ENCODE measurements at places on chromosomes 4 and X.

DNA sequence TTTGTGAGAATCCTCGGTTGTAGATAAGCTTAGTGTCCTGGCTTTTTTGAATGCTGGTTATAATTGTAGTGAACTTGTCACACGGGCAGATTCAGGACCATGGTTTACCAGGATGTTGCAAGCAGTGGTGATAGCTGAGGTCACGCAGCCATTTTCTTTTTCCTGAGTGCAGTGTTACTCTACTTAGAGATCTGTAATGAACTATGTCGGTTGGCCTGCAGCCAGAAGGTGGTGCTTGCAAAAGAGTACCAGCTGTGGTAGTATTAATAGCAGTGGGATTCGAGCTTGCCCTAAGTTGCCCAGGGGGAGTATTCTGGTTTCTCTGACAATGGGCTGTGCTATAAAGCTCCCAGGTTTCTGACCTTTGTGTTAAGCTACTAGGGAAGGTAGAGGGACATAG is 368.9 kb downstream of the SLITRK2 start:
- DNase-seq: no peak

DNA sequence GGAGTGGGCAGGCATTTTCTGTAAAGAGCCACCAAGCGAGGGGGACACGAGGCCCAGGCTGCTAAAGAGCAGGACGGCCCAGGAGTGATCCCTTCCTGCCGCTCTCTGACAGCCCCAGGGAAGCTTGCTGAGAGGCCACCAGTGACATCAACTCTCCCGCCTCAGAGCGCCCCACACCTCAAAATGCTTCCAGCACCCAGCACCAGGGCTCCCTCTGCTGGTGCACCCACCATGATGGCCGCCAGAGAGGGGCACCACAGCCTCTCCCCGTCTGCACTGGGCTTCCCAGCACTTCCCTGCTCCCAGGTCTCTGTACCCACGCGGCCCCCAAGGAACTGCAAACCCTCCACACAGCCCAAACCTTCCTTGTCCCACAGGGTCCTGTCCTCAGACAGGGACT is 40.4 kb downstream of the GAK start:
- no peak for DNase-seq

DNA sequence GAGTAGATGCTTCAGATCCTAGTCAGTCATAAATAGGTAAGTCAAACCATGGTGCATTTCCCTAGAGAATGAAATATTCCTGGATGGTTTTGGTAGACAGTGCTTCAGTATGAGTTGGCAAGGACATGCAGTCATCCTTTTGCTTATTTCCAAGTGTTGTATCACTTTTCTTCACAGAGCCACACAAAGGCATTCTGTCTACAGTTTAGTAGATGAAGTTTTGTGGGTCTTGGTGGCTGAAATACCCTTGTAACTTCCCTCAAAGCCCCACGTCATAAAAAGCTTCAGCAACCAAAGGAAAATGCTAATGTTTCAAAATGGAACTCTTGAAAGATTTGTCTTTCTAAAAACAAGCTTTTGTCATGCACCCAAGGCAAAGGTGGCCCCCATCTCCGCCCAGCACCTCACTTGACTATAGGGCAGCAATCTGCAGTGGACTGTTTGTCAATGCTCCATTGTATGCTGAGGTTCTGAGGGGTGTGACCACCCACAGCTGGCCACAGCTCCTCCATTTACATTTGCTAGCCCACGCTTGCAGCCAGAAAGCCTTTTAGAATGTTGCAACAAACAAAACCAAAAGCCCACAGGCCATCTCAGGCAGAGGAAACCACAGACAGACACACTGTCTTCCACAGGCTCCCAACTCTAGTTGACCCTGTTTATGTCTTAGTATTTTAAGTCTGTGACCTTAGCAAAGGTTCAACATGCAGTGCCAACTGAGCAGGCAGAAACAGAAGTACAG is 87.1 kb upstream of the FAM9C start:
- peak; percentile 90 for DNase-seq

GRCh38 chr4:102825261-102826091 is 1.9 kb downstream of the UBE2D3 start:
- DNase-seq: peak; percentile 51

- no peak for DNase-seq
Measured at GRCh38 chr4:142262956-142263355, 583.1 kb downstream of the INPP4B start.

DNA sequence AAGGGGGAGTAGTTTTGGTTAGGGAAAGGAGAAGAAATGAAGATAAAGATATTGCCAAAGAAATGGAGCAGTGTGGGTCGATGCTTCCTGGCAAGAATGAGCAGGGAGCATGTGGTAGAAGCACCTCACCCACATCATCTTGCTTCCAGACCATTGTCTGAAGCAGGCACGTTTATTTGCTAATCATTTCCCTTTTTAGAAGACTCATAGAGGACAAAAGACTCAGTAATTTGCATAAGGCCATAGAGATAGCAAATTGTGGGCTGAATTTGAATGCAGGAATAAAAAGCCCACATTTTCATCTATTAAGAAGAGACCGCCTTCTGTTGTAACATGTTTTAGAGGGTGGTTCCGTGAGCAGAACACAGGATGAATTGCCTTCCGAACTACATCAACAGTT is 275.2 kb upstream of the FAT4 start:
- DNase-seq: no peak

GRCh38 chr4:36392916-36393315 is 111.5 kb downstream of the DTHD1 start:
- no peak for DNase-seq

DNA sequence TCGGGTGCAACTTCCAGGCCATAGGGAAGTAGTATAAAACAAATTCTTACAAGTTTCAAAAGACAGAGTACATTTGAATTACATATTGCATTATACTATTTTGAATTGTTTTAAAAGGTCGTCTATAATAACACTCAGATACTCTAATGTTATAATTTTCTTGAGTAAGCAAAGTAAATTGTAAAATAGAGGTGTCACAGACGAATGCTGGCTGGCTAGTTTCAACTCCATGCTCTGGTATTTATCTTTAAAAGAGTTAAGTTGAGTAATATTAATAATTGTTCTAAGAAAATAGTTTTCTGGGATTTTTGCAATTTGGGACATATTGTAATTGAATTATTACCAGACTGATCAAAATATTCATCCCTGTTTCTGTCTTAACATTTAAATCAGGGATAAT is 764.9 kb downstream of the TECRL start:
- DNase-seq: no peak

DNA sequence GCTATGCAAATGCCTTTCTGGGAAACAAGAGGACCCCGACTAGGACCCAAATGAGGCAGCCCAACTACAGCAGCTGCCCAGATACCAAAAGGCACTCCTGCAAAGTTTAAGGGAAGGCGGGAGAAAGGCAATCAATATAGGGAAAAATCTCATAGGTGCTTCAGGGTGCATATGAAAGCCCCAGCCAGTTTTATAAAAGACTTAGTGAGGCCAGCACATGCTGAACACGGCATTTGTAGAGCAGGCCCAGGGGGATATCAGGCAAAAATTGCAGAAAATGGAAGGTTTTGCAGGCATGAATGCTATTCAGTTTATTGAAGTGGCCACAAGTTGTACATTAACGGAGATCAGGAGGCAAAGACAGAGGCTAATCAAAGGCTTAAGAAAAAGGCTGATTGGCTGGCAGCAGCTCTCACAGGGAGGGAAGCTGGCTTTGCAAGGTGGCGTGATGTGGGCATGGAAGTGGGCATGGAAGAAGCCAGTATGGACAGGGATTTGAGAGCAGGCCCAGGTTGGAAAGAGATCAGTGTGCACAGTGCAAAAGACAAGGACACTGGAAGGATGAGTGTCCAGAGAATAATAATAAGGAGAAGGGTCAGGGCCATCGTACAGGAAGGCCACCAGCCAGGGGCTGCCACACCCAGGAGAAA is 37.7 kb upstream of the UGT2B7 start:
- DNase-seq: no peak

DNA sequence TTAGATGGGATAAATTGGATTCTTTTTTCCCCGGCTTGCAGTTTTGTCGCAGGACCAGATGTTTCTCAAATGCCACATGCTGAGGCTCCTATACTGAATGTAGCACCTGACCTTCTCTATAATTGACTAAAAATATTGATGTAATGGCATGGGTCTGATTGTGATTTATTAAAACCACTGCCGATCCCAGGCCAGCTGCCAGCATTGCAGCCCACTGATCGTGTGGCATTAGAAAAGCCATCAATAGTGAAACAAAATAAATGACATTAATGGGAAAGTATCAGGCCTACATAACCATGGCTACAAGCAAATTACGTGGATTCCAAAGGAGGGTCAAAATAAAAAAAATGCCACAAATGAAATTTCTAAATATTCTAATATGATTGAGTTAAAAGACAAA is 98.7 kb downstream of the MAB21L2 start:
- no peak for DNase-seq

- peak; percentile 17 for DNase-seq
Measured at GRCh38 chrX:9533611-9534010, 68.8 kb downstream of the TBL1X start.

- no peak for DNase-seq
Measured at GRCh38 chr4:24743206-24743605, 52.2 kb upstream of the SOD3 start.

DNA sequence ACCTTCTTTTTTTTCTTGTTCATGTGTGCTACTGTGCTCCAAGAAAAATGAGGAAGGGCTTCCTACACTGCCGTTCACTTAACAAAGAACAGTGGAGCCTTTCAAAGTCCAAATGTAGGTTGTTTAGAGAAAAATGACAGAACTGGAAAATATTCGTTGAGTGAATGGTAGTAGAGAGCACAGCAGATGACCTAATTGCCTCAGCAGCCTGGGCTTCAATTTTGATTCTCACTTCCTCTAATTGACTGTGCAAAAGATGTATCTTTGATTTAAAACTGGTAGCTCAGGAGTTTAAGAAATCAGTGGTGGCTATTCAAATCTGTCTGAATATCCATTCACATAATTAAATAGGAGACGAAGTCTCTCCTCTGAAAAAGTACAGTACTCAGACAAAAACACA is 5.2 kb downstream of the NLGN4X start:
- no peak for DNase-seq

- peak; percentile 51 for DNase-seq
Measured at GRCh38 chrX:108439426-108439942, at the start of gene COL4A5. COL4A5 (plus strand) TSS chrX:108439838; CDS start chrX:108440126, 288 bp downstream.

DNA sequence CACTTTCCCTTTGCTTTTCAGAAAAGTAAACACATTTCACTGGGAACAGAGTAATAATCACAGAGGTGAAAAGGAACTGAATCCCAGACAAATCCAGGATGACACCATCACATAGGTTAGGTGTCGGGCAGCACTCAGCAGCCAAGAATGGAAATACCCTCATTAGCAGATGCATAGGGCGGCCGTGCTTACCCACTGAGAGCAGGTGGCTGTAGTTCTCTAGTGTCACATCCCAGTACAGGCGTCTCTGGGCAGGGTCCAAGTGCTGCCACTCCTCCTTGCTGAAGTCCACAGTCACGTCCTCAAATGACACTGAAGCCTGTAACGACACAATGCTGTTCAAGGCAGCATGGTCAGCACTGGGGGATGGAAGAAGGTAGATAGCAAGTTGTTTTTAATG is 26.9 kb downstream of the ZNF41 start:
- DNase-seq: no peak

- no peak for DNase-seq
Measured at GRCh38 chr4:86815653-86816052, 33.5 kb downstream of the SLC10A6 start.

GRCh38 chr4:100289946-100290345 is 99.7 kb upstream of the DDIT4L start:
- no peak for DNase-seq
